ENCODE measurements at places on chromosomes 13 and 19.
A peak's percentile ranks its signal among the peaks of the same experiment; 100 is the strongest.

- DNase-seq = no peak
Observed at GRCh38 chr19:18672044-18672451, 11.4 kb upstream of the CRTC1 start.

DNA sequence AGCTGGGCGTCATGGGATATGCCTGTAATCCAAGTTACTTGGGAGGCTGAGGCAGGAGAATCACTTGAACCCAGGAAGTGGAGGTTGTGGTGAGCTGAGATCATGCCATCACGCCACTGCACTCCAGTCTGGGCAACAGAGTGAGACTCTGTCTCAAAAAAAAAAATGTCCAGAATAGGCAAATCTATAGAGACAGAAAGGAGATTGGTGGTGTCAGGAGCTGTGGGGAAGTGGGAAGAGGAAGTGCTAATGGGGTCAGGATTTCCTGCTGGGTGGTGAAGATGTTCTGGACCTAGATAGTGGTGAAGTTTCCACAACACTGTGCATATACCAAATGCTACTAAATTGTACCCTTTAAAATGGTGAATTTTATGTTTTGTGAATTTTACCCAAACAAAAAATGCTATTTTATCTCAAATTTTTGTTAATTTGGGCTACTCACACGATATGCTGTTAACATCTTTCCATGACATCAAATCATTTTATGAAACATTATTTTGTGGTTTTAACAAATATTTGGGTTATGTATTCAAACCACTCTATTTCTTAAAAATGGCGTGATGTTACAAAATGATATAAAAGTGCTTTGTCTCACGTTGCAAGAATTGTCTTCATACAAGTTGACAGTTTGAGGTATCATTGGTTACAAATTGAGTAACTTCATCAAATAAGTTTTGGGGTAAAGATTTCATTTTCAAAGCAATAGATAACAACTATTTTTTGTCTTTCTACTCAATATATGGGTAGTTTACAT is 7.4 kb upstream of the CYP4F3 start:
- no peak for DNase-seq

- DNase-seq = no peak
Observed at GRCh38 chr19:8567522-8568172, 9.6 kb downstream of the MYO1F start.

DNA sequence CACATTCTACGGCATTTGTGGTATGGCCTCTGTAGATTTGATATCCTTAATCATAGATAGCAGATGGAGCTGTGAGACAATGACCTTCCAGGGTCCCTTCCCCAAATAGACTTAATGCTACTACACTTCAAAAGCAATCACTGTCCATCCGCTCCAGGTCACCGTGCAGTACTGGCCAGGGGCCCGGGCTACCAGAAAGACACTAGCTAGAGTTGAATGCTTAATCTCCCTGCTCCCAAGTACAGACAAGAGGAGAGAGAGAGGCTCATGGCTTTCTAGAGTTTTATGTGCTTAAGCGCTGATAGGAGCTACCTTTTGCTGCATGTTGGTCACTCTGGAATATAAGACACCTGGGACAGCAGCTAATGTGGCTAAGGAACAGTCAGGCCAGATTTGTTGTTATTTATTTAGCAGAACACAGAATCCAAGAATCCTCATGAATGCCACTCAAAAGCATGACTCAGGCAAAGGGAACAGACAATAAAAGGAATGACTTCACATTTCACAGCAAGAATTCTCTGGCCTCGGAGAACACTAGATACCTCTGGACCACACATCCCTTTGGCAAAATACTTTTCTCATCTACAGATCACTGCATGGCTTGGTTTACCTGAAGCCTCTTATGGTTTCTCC is 165.0 kb downstream of the LACC1 start:
- DNase-seq = no peak

DNA sequence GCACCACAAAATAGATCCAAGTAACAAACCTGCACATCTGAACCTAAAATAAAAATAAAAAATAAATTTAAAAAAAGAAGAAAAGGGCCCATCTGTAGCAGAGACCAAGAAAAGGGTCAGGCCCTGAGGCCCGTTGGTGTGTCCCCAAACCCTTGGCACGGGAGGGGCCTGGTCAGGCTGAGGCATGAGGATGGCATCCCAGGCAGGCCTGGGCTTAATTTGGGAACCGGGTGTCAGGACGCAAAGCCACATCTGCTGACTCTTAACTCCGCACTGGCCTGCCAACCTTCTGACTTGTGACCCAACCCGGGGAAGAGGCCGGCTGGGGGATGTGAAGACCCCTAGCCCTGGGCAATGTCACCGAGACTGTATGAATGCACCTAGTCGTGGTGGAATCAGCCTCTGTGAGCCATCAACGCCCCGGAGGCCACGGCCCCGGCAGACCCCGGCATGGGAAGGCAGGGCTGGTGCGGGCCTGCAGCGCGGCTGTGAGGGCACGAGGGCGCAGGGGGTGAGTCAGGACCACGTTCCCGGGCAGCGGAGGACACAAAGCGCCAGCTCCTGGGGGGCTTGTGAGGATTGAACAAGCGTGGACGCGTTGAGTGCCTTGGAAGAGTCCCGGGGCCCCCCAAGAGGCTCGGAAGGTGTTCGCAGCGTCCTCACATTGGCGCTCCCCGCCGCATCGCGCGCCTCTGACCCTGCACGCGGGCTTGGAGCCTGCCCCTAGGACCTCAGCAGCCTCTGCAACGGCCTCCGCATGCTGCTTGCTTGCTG is 38.2 kb downstream of the ATP12A start:
- no peak for DNase-seq

GRCh38 chr13:48866249-48866648 is 109.5 kb upstream of the FNDC3A start:
- no peak for DNase-seq

GRCh38 chr19:2282062-2282861 is at the start of gene PEAK3:
Gene PEAK3, minus strand, starts transcription at chr19:2282175. Its CDS starts 1,244 bp downstream, at chr19:2280931.
- DNase-seq = peak; percentile 75

GRCh38 chr13:76792731-76793347 is 93.4 kb downstream of the KCTD12 start:
- no peak for DNase-seq

DNA sequence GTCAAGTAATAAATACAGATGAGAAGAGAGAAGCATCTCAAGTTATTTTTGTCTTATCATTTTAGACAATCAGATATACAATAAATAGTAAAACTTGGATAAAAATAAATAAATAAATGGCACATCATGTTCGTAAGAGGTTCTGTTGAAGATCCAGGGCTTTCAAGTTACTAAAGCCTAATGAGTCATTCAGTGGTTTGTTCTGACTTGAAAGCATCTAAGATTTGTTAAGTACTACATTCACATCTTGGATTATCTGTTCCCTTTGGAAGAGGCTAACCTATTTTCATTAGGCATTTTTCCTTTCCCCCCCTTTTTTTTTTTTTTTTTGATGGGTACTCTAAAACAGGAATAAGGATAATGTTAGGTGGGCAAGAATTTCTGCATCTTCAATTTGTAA is 429.3 kb downstream of the PCDH20 start:
- DNase-seq = no peak

- no peak for DNase-seq
Observed at GRCh38 chr13:30835442-30835841, 70.6 kb upstream of the MEDAG start.

GRCh38 chr13:104571161-104571892 is 1505.1 kb upstream of the SLC10A2 start:
- DNase-seq = peak; percentile 81

DNA sequence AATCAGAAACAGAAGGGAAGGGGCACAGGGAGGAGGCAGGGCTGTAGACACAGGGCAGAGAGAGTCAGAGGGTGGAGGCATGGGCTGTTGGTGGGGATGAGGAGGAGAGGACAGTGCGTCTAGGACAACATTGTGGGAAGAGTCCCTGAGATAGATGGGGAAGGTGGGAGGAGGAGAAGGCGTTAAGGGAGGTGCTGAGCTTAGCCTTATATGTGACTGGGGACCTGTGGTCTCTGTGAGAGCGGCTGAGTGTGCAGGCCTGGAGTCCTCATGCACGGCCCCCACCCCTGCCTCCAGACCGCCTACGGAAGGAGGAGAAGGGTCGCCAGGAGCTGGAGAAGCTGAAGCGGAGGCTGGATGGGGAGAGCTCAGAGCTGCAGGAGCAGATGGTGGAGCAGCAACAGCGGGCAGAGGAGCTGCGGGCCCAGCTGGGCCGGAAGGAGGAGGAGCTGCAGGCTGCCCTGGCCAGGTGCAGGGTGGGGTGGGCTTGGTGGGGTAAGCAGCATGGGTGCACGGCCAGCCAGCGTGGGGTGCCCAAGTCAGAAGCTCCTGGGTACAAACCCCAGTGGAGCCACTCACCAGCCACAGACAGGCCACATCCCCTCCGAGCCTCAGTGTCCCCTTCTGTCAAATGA is 56.8 kb downstream of the KCNC3 start:
- DNase-seq = no peak

DNA sequence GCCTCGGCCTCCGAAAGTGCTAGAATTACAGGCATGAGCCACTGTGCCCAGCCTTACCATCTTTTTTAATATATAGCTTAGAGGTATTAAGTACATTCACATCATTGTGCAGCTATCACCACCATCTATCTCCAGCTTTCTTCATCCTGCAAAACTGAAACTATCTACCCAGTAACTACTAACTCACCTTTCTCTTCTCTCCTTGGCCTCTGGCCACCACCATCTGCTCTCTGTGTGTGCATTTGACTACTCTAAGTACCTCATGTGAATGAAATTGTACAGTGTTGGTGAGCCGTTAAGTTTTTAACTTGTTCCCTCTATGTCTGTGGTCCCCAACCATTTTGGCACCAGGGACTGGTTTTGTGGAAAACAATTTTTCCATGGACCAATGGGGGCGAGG is 56.1 kb downstream of the CDK8 start:
- no peak for DNase-seq

DNA sequence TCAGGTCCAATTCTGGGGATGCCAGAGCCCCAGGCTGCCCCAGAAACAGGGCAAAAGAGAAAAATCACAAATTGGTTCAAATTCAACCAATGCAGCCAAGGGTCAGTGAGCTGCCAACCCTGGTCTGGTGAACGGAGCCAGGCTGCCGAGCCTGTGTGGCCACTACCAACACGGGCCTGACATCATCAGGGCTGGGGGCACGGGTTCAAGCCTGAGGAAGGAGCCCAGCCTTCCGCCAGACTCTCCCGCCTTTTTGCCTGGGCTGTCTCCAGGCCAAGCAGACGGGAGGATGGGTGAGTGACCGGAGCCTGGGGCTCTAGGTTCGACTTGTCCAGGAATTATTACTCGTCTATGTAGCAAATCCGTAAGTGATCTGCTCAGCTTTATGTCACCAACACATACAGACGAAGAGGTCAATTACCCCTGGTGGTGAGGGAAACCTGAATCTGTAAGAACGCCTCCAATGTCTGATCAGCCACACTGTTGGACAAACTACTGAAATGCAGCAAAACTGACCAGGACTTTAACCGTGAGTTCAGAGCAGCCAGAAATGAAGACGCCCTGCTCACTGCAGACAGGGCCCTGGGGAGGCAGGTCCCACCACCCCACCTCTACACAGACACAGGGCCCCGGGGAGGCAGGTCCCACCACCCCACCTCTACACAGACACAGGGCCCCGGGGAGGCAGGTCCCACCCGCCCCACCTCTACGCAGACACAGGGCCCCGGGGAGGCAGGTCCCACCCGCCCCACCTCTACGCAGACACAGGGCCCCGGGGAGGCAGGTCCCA is 31.8 kb downstream of the RAB20 start:
- DNase-seq = no peak

DNA sequence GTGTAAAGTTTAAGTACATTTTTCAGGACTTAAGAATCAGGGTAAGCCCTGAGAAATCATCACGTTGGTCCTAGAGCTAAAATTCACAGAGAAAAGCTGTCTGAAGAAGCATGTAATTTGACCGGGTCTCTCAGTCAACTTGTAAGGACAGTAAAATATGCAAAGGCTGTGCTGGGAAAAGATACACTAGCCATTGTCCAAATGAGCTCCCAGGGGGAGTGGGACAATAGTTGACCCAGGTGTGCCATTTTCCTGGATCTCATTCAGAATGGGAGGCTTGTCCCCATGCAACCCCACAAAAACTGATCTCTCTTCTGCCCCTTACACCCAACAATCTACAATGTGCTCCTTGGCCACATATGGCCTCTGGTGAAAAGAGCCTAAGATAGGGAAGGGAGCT is 437.9 kb downstream of the KLF12 start:
- no peak for DNase-seq

DNA sequence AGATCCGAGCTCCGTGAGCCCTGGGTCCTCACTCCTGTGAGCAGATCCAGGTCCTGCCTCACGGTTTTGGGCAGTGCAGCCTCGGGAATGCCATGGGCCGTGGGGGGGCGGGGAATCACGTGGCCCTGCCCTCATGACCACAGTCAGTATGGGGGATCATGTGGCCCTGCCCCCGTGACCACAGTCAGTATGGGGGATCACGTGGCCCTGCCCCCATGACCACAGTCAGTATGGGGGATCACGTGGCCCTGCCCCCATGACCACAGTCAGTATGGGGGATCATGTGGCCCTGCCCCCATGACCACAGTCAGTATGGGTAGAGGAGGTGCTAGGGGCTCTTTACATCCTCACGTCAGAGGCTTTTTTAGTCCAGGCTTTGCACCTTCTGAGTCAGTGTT is 64.3 kb upstream of the F7 start:
- DNase-seq = no peak

- DNase-seq = no peak
Observed at GRCh38 chr19:3411636-3412035, 45.3 kb downstream of the NFIC start.

DNA sequence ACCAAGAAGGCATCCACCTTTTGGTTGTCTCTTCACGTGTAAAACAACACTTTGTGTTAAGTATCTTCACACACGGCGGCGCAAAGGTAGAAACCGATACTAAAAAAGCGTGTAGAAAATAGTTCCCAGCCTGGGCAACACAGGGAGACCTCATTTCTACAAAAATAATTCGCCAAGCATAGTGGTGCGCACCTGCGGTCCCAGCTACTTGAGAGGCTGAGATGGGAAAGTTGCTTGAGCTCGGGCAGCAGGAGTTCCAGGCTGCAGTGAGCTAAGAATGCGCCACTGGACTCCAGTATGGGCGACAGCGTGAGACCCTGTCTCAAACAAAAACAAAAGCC is 573 bp upstream of the ERCC5 start:
- no peak for DNase-seq

DNA sequence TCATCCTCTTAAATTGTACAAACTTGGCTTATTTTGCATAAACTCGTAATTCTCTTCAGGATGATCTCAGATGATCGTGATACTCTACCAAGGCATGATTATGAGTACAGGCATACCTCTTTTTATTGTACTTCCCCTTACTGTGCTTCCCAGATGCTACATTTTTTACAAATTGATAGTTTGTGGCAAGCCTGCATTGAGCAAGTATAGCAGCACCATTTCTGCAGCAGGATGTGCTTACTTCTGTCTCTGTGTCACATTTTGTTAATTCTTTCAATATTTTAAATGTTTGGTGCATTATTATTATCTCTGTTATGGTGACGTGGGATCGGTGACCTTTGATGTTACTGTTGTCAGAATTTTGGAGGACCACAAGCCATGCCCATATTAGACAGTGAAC is 752.3 kb downstream of the PCDH9 start:
- no peak for DNase-seq

DNA sequence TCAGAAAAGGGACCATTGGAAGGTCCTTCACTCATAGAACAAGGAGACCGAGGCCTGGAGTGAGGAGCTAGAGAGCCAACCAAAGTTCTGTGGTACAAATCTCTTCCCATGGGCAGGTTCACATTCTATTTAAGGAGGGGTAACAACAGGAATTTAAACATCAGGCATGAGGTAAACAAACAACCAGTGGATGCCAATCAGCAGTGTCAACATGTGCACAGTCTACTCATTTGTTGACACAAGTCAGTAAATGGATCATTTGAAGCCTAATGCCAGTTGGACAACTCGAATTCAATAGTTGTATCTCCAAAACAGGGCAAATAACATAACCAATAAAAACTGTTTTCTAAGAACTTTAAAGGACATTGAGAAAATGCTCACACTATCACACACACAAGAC is 6.3 kb upstream of the DOCK9 start:
- DNase-seq = no peak

All from ureter (tissue), 1 donor.